Activated CD4-positive, alpha-beta T cell treated with anti-CD3 and anti-CD28 coated beads, Interleukin-2, amount 50 U/mL, for 24 hours (primary cell): ENCODE measurements at places on chromosomes 5 and 9.
A peak's percentile ranks its signal among the peaks of the same experiment; 100 is the strongest.

DNA sequence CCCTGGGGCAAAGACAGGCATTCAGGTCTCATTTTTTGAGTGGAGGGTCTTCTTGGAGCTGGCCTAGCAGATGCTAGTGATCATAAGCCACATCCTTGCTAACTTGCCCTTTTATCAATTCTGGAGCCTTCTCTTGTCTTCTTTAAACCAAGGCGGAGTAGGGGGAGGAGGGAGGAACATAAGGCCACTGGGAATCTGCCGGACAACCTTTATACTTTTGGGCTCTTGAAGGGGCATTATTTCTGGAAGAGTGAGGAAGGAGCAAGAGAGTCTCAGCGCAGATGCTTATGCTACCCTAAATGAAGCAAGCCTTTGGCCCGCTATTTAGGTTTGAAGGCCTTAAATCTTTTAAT lies 2.0 kb downstream of the TMEFF1 start:
- DNase-seq = no peak

DNA sequence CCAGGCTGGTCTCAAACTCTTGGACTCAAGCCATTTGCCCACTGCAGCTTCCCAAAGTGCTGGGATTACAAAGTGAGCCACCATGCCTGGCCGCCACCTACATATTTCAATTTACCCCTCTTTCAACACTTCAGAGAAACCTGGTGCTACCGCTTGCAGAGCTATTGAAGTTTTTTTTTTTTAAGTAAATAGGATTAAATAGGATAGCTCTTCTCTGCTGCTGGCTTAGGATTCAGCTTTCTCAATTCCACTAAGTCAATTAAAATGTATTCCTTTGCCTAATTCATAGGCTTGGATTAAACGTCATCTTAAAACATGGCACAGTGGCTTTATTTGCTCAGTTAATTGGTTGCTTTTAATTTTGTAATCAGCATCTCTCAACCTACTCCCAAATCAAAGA lies 41.0 kb downstream of the KIAA1191 start:
- no peak for DNase-seq

GRCh38 chr5:58080573-58080972 lies 379.3 kb downstream of the PLK2 start:
- no peak for DNase-seq

DNA sequence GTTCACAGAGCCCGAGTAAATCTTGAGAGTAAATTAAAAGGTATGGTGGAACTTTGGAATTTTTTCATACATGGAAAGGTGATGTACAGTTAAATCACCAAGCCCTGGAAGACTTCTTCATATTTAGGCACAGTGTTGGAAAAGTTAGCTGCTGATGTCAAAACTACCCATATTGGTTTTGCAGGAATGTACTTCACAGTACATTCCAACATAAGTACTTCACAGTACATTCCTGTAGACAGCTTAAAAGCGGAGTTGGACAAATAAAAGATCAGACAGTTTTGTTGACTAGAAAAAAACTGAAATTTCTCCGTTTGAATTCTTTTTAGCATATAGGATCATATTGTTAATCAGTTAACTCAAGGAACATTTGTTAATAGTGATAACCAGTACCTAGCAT lies 1.8 kb downstream of the RANBP17 start:
- DNase-seq = no peak

DNA sequence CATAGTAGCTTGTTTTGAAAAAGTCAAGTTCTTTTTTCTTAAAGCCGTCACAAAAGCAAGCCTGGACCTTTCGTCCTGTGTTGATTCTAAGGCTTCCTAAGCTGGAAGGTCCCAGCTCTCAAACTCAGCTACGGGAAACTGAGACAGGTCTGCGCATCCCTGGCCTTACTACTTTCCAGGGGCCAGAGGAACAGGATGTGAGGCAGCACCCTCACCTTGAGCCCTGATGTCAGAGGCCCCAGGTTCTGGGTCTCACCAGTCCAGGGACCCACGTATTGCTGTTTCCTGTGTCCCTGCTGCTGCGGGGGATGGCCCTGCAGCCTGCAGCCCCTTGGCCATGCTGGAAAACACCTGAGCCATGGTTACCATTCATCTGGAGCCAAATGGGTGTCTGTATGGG lies 123.9 kb downstream of the COL23A1 start:
- DNase-seq = no peak

DNA sequence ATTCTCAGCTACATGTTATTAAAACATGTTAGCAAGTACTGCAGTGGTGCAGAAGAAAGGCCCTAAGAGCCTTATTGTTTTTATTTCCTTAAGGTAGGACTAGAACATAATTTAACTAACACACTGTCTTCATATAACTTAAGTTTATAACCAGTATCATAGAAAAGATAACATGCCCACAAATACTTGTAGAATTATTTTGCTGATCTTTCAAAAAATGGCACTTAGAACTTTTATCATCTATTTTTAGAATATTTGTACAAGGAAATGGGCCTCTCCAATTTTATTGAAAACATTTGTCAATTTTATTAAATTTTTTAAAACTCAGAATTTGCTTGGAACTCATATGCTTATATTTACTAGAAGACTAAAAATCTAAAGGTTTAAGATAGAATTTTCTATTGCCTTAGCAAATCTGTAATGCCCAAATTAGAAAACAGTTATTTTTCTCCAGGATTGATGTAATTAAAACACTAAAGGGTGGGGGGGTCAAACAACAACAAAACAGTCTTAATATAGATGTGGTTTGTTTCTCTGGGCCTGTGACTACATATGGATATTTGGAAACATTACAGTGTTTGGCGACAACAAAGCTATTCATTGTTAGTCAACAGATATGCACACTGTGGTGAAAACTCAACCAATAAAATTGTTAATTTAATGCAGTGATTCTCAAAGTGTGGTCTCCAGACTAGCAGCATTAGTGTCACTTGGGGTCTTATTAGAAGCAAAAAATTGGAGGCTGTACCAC lies 360.4 kb downstream of the PDE4D start:
- DNase-seq = no peak

DNA sequence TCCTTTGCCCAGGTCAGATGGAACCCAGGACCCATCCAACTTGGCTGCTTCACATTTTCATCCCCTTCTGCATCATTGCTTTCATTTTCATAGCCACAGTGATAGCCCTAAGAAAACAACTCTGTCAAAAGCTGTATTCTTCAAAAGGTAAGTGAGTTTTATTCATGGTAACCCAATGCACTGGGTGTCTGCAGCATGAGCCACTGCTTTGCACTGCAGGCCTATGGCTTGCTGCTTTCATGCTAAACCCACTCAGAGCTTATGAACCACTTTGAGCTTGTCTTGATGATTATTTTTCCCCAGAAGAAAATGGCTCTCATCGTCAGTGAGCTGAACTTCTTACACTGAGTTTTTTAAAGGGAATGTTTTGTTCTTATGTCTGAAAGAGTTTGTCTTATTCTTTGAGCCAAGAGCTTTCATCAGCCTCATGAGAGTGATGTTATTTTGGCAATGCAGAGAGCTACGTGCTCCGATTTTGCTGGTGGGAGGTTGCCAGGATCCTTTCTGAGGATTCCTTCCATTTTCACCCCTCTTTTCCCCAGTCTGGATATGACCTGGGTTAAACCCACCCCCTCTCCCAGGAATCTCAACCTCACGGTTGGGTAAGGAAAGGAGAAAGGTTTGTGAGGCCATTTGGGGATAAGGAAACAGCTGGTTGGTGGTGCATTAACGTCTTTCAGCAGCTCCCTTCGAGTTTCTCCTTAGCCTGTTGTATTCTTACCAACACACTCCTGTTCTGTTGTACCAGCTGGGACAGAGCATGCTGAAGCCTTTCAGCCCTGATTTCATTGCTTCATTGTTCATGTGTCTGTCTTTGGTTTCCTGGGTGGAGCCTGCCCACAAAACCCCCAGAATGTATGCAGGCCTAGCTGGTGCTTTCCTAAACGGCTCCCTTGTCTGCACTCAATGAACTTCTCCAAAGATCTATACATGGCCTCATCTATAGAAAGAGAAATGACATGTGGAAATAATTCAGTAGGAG lies 47.6 kb downstream of the PDCD1LG2 start:
- no peak for DNase-seq

GRCh38 chr9:118891213-118891612 lies 478.0 kb downstream of the BRINP1 start:
- no peak for DNase-seq

DNA sequence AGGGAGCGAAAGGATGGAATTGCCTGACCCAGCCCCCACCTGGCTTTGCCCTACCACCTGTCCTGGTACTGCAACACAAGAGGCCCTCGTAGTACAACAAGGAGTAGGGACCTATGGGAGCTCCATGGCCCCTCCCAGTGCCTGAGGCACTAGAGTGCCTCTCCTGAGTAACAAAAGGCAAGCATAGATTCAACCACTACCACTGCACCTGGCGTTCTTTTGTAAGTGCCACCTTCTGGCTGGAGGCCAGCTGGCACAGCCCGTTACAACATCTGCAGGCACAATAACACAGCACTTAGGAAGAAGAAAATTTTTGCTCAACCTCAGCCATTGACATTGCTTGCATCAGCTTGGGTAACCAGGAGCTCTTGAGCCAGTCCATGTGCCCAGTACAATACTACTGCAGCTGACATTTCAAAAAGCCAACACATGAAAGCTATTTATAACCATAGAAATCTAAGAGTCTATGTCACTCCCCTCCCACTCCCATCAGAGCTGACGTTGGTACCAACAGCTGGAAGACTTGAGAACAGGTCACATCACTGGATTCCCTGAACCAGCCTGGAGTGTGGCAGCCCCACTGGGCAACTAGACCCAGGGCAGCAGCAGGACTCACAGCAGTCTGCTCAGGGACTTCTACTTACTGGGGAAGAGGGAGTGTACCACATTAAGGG lies 17.7 kb upstream of the FAM174A start:
- no peak for DNase-seq

- no peak for DNase-seq
Observed at GRCh38 chr9:36690412-36691168, 117.9 kb downstream of the MELK start.

- DNase-seq = no peak
Observed at GRCh38 chr5:139670369-139671095, 22.4 kb downstream of the CXXC5 start.

GRCh38 chr9:1723522-1724015 lies 291.6 kb upstream of the SMARCA2 start:
- DNase-seq = no peak

DNA sequence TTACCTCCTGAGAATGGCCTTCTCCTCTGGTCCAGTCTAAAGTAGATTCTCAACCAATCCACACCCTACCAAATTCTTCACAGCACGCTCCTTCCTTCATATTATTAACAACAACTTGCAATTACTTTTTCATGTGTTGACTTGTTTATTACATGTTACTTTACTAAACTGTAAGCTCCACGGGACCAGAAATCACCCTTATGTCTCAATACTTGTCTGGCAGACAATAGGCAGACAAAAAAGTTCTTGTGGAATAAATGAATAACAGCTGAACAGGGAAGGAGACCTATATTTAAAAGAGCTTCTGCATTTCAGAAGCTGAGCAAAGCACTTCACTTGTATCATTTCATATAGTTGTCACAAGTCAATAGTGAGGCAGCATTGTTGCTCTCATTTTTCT lies 5.7 kb upstream of the WWC1 start:
- DNase-seq = no peak

- no peak for DNase-seq
Observed at GRCh38 chr9:137180491-137180890, 7.9 kb downstream of the ANAPC2 start.

- DNase-seq = no peak
Observed at GRCh38 chr9:127521919-127522304, 70.6 kb downstream of the LRSAM1 start.

GRCh38 chr9:72883875-72884274 lies 69.0 kb downstream of the ALDH1A1 start:
- DNase-seq = no peak

DNA sequence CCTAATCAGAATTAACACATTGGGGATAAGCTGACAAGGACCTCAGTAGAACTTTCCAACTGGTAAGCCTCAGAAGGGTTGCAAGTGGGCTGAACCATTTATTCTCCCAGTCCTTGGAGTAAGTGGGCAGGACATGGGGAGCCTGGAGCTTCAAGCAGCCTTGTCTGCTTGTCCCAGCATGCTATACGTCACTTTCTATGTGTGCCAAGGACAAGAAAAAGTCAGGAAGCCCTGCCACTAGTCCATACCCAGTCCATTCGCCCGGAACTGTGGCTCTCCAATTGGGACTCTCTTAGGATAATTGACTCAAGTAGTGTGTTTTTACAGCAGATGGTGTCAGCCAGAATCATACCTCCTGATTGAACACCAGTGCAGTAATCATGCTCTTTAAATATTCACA lies 62.6 kb upstream of the FRRS1L start:
- no peak for DNase-seq

GRCh38 chr5:92676215-92677165 lies 904.5 kb downstream of the NR2F1-AS1 start:
- DNase-seq = no peak

- DNase-seq = no peak
Observed at GRCh38 chr9:111386386-111386785, 56.4 kb upstream of the OR2K2 start.

GRCh38 chr5:41843456-41844370 lies 26.5 kb downstream of the OXCT1 start:
- DNase-seq = peak; percentile 22

DNA sequence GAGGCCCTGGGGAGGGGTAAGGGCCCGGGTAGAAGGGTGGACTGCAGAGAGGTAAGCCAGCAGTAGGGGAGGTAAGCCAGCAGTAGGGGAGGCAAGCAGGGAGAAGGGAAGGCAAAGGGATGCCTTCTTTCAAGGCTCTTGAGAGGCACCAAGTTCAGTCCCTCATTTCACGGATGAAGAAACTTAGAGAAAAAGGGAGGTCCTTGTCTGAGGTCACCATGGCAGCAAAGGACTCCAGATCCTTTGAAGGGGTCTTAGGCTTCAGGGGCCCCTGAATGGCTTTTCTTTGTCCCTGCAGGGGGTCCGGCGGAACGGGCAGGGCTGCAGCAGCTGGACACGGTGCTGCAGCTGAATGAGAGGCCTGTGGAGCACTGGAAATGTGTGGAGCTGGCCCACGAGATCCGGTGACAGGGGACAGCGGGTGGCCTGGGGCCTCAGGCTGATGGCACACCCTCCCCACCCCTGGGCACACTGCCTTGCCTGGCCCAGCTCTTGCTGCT lies 42.6 kb downstream of the RGS3 start:
- no peak for DNase-seq

- no peak for DNase-seq
Observed at GRCh38 chr9:6552498-6553121, 92.9 kb downstream of the GLDC start.

GRCh38 chr5:122089096-122090013 lies 11.3 kb upstream of the LOX start:
- DNase-seq = no peak

DNA sequence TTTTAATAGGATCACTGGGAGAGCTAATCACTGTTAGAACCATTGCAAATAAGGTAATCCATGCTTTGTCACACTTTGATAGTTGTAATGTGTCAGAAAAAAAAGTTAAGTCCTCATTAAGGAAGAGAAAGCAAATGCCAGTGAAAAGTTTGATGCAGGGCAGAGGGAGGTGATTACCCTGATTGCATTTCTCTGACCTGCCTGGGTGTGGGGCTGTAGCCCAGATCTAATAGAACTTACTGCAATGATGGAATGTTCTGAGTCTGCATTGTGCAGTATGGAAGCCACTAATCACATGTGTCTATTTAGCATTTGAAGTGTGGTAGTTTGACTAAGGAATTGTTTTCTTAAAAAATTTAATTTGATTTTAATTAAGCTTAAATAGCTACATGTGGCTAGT lies 202.7 kb downstream of the ATP10B start:
- DNase-seq = no peak

GRCh38 chr9:29806937-29807618 lies 2233.8 kb upstream of the C9orf72 start:
- no peak for DNase-seq
